ENCODE measurements at places on chromosomes 7 and 10. TPM values are rescaled to one million over a fixed set of nuclear protein-coding genes. Genes with fewer than 3 reads are reported as not detected.

DNA sequence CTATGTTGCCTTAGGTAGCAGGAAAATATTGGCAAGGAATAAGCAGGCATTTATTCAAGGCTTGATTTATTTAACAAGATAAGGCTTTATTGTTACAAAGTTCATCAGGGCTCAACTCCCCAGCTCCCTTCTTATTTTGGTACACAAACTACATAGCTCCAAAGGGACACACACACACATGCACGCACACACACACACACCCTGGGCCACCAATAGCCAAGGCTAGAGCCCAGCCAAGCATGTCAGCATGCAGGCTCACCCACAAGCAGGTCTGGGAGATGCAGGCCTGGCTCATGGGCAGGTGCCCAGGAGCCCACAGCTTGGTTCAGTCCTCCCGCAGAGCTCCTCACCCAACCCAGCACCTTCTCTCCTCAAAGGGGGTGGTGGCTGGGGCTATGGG is 23.4 kb downstream of the LEP start:
- H3K4me1 ChIP-seq, result no peaks in the 10 kb centered on the region
- DNase-seq, result no peak
- H3K27me3 ChIP-seq, result no peaks in the 10 kb centered on the region
- H3K27ac ChIP-seq, result no peak overlapping the region
- H3K4me3 ChIP-seq, result no peak overlapping the region

- H3K36me3 ChIP-seq, result no peaks in the 10 kb centered on the region
- H3K4me1 ChIP-seq, result no peaks in the 10 kb centered on the region
- no peak overlapping the region for H3K27ac ChIP-seq
Observed at GRCh38 chr7:73811760-73812168, 19.0 kb upstream of the CLDN4 start.

GRCh38 chr10:71268758-71269157 is 50.3 kb upstream of the SLC29A3 start:
- no peaks in the 10 kb centered on the region for H3K27me3 ChIP-seq
- H3K4me1 ChIP-seq, result no peaks in the 10 kb centered on the region
- no peaks in the 10 kb centered on the region for H3K36me3 ChIP-seq
- no peak overlapping the region for H3K27ac ChIP-seq
- H3K4me3 ChIP-seq, result no peak overlapping the region

DNA sequence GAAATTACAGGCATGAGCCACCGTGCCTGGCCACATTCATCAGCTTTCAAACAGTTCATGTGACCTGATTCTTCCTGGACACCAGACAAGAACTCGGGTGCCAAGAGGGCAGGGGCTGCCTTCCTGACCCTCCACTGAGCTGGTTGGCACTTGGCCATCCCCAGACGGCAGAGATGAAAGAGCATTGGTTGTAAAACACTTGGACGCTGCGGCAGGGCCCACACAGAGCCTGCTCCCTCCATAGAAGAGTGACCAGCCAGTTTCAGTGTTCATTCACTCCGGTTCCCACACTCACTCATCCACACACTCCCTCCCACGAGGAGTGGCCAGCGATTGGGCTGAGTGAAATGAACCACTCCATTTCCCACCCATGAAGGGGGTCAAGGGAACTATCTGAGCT is 112.3 kb downstream of the ITGB8 start:
- no peaks in the 10 kb centered on the region for H3K4me1 ChIP-seq
- no peak overlapping the region for H3K27ac ChIP-seq
- H3K4me3 ChIP-seq, result no peak overlapping the region
- DNase-seq, result no peak
- no peaks in the 10 kb centered on the region for H3K27me3 ChIP-seq

The C10orf90 gene
- total RNA-seq, result not detected

All from CD4-positive, CD25-positive, alpha-beta regulatory T cell (primary cell).